Natural killer cell treated with Interleukin-12 subunit alpha and Interleukin-12 subunit beta and Interleukin-15 and Interleukin-18, amount 100 ng/mL, for 72 hours (primary cell): ENCODE measurements at places on chromosomes 5 and 9. TPM values are rescaled to one million over a fixed set of nuclear protein-coding genes. Genes with fewer than 3 reads are reported as not detected.
A peak's percentile ranks its signal among the peaks of the same experiment; 100 is the strongest.

FGF18 gene
- total RNA-seq, result not detected

OR13C8 gene
- not detected for total RNA-seq

GRCh38 chr5:65816729-65817128, 94.7 kb downstream of the NLN start:
- no peak overlapping the region for H3K27ac ChIP-seq
- no peak for DNase-seq

DNA sequence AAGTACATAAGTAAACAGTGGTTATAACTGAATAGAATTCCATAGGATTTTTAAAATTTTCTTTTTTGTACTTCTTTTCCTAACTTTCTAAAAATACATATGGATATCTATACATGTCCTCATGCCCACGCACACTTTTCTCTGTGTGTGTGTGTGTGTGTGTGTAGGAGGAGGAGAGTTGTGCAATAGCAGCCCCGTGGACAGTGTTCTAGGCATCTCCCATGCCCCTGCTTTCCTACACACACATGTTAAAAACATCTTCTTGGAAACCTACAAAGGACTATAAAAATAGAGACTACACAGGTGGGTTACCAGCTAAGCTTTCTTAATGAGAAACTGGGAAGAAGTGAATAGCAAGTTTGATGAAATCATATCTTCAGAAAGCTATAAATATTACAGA, 19.8 kb upstream of the HEXB start:
- no peak for DNase-seq
- H3K4me3 ChIP-seq, result no peak overlapping the region
- H3K27ac ChIP-seq, result no peak overlapping the region
- H3K4me1 ChIP-seq, result no peaks in the 10 kb centered on the region
- peaks cover 10% of the 10 kb centered on the region for H3K27me3 ChIP-seq

IL7R gene
- total RNA-seq, result 21.6 TPM

PAEP gene
- total RNA-seq, result not detected

DNA sequence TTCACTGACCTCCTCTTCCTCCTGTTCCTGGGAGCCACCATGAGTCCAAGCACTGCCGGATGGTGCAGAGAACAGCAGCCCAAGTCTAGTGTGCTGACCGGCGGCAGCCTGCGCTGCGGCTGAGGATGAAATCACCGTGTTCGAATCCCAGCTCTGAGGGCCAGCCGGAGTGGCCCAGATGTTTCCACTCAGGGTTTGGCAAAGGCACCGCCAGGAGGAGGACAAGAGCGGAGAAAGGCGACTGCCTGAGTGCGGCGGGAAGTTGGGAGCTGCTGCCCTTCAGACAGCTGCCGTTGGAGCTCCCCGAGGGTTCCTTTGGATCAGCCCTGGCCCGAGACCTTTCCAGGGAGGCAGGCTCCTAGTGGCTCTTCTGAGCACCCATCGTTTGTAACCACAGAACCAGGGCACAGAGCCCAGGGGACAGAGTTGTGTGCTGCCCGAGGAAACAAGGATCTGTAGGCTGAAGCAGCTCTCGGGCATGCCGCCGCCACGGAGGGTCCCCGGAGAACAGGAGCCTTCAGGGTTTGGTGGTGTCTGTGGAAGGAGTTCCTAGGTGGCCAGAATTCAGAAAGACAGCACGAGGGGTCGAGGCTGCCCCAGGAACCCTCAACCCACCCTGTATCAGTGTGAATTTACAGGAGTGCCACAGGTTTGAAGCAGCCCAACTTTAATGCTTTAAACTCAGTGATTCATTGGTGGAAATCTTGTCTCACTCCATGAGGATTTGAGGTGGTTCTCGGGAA, 115.6 kb upstream of the COL5A1 start:
- no peaks in the 10 kb centered on the region for H3K36me3 ChIP-seq
- no peaks in the 10 kb centered on the region for H3K4me1 ChIP-seq
- no peak overlapping the region for H3K27ac ChIP-seq
- no peak overlapping the region for H3K4me3 ChIP-seq
- no peak for DNase-seq
- peaks cover 12% of the 10 kb centered on the region for H3K27me3 ChIP-seq

IFNA21 gene
- not detected for total RNA-seq

STOML2 gene
- 201 TPM for total RNA-seq

DNA sequence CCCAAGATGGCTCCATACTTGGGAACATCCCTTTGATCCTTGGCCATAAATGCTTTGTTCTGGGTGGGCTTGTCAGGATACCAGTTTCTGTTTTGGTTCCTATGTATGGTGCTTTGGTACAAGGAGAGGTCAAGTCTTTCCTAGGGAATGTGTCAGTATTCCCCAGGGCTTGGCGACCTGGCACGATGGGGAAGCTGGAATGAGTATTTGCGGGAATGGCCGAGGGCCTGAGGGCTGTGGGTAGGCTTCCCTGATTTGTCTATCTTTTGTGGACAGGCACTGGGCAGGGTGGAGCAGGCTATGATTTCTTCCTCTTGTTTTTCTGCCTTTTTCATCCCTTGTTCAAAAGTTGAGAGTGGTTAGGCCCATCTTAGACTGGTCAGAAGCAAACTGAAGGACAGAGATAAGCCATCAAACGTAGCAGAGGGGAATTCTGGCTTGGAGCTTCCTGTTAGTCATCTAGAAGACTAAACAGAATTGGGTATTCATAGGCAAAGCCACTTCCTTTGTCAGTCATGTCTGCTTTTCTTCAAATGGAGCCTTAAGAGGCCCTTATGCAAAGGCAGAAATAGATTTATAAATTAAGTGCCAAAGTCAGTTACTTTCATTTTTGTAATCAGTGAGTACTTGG, 13.7 kb downstream of the DOCK2 start:
- peaks cover 99% of the 10 kb centered on the region for H3K4me1 ChIP-seq
- DNase-seq, result peak; percentile 76
- peak overlapping the region; percentile 100 for H3K27ac ChIP-seq
- peaks cover 15% of the 10 kb centered on the region for H3K36me3 ChIP-seq
- H3K27me3 ChIP-seq, result no peaks in the 10 kb centered on the region

DNA sequence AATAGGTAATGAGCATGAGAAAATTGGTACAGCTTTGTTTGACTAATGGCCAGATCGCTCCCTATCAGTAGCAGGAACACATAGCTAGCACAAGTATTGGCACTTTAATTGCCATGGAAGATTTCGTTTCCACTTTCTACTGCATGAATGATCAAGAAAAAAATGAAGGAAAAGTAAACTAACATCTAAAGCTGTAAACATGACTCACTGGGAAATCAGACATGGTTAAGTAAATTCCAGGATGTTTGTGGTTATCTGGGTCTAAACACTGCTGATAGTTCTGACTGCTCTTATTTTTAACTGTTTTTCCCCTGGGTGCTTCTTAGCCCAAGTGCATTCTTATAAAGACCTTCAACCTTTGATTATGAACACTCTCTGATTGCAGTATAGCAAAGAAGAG, 388.9 kb downstream of the NR2F1-AS1 start:
- H3K27me3 ChIP-seq, result no peaks in the 10 kb centered on the region
- H3K4me1 ChIP-seq, result no peaks in the 10 kb centered on the region
- no peak overlapping the region for H3K27ac ChIP-seq

BTNL3 gene
- not detected for total RNA-seq

- H3K27me3 ChIP-seq, result peaks cover 10% of the 10 kb centered on the region
- peaks cover 18% of the 10 kb centered on the region for H3K4me1 ChIP-seq
- H3K27ac ChIP-seq, result peak overlapping the region; percentile 32
- peaks cover 5% of the 10 kb centered on the region for H3K36me3 ChIP-seq
- no peak for DNase-seq
- peak overlapping the region; percentile 31 for H3K4me3 ChIP-seq
Observed at GRCh38 chr5:332843-333242, 11.3 kb downstream of the AHRR start.

- peaks cover 6% of the 10 kb centered on the region for H3K27me3 ChIP-seq
- DNase-seq, result no peak
Observed at GRCh38 chr5:180810959-180811622, 8.5 kb upstream of the MGAT1 start.

DNA sequence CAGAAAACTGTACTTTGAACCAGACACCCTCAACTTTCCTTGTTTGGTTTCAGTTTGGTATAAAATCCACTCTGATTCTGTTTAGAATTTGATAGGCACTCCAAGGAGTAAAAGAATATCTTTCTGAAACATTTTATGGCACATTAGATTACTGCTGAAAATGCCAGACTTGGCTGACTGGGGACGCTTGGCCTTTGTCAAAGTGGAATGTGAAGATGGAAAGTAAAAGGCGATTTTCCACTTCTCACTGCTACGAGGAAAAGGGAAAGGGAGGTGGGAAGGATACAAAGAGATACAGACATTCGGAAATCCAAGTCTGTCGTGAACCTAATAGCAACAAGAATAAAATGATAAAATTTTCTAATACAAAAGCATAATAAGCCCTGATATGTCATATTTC, 203.9 kb downstream of the DMRT2 start:
- no peak for DNase-seq
- H3K27me3 ChIP-seq, result peaks cover 8% of the 10 kb centered on the region
- H3K4me1 ChIP-seq, result no peaks in the 10 kb centered on the region
- H3K4me3 ChIP-seq, result no peak overlapping the region

FOXD4 gene
- total RNA-seq, result 0.22 TPM

FOXD4L4 gene
- total RNA-seq, result 0.33 TPM

DNA sequence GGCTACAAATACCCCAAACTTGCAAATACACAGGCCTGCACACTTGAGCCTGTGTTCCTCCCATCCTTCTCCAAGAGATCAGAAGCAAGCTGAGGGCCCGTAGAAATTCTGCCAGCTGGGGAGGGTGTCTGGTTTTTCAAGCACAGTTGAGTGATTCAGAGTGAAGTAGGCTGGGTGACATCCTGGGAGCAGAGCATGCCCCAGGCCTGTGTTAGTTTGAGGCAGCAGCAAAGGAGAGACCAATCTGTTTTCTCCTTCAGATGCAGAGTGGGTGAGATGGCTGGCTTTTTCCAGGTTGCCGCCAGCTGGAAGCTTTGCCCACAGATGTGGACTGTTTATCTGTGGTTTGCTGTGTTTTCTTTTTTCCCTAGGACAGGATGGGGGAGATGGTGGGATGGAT, 63.1 kb downstream of the RCL1 start:
- H3K4me1 ChIP-seq, result peaks cover 14% of the 10 kb centered on the region
- DNase-seq, result no peak
- no peaks in the 10 kb centered on the region for H3K27me3 ChIP-seq

DNA sequence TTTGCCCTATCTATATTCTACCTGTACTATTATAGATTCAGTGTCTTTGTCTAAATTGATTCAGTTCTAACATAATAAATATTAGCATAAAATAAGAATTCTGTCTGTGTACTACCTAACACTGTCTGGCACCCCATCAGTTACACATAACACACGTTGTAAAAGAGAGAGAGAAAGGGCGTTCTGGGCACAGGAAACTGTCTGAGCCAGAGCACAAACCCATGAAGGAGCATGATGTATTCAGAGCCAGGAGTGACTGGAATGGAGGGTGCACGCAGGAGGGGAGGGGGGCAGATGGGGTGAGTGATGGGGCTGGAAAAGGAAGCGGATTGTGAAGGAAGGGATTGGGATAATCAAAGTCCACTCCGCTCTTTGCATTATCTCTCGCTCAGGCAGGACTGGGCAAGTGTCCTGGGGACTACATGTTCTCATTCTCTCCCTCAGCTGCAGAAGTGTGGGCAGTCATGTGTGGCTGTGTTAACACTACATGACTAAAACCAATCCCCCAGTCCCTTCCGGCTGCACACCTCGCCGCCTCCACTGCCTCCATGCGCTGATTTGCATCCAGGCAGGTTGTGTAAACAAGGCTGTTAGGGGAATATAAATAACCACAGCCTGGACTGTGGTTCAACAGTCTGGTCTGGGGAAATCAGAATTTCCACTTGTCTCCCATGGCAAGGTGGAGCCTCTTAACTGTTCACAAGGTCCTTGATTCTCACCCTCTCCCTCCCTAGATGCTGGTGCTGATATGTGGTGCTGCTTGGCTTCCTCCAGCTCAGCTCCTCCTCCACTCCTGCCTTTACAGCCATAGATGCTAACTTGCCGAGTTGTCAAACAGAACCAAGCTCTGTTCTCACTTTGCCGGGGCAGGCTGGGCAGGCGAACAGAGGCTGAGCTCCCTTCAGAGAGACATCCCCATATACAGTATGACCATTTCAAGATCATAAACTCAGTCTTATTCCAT, 367.5 kb upstream of the BRINP1 start:
- no peaks in the 10 kb centered on the region for H3K27me3 ChIP-seq
- H3K36me3 ChIP-seq, result peaks cover 4% of the 10 kb centered on the region
- DNase-seq, result no peak
- H3K4me3 ChIP-seq, result no peak overlapping the region

- no peaks in the 10 kb centered on the region for H3K36me3 ChIP-seq
- peaks cover 58% of the 10 kb centered on the region for H3K27me3 ChIP-seq
- DNase-seq, result no peak
Observed at GRCh38 chr5:33936381-33937016, at the start of gene RXFP3. Gene RXFP3, plus strand, starts transcription at chr5:33936386. Its CDS starts 355 bp downstream, at chr5:33936741.

TMEM171 gene
- 0.62 TPM for total RNA-seq

GRCh38 chr5:176830995-176831423, 20.6 kb downstream of the UNC5A start:
- H3K36me3 ChIP-seq, result no peaks in the 10 kb centered on the region
- peaks cover 9% of the 10 kb centered on the region for H3K27me3 ChIP-seq
- H3K4me3 ChIP-seq, result no peak overlapping the region
- peaks cover 5% of the 10 kb centered on the region for H3K4me1 ChIP-seq
- no peak for DNase-seq

- H3K27ac ChIP-seq, result no peak overlapping the region
- H3K4me1 ChIP-seq, result peaks cover 4% of the 10 kb centered on the region
- no peak overlapping the region for H3K4me3 ChIP-seq
- peaks cover 2% of the 10 kb centered on the region for H3K27me3 ChIP-seq
Observed at GRCh38 chr9:77819657-77820056, 171.5 kb upstream of the GNA14 start.

DNA sequence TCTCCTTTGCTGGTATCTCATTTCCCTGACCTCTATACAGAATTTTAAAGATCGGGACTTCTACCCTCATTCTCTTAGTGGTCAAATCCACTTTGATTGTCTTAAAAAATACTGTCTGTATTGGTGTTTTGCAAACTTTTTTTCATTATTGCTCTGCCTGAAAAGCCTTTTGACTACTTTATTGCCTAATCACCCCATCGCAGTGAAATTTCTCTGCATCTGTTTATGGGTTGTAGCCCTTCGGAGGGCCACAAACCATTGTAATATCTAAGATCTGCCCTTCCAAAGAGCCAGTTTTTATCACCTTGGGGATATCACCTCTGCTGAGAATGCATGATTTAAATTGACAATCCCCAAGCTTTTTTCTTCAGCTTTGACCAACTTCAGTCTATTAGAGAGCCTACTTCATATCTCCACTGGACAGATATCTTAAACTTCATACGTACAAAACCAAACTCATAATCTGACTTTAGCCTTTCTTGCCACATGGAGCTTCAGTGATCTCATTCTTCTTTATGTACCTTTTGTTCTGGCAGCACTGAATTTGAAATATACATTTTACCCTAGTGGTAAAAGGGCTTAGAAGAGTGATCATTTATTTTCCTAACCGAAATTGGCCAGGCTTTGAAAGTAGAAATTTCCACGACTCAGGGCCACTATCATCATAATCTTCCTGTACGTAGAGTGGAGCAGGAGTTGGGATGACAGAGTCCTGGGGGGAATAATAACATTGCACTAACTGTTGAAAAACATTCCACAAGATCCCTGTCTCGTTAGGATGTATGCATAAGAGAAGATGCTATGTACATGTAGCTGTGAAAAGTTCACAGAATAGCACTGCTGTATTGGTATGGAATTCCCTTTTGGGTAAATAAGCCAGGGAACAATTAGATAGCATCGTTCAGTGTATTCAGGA, 21.4 kb downstream of the KIF2A start:
- H3K4me3 ChIP-seq, result peak overlapping the region; percentile 4
- no peaks in the 10 kb centered on the region for H3K27me3 ChIP-seq
- peaks cover 5% of the 10 kb centered on the region for H3K36me3 ChIP-seq
- DNase-seq, result no peak
- peaks cover 65% of the 10 kb centered on the region for H3K4me1 ChIP-seq
- peak overlapping the region; percentile 29 for H3K27ac ChIP-seq
